GDM1 (cell line): ENCODE measurements at places on chromosomes 5 and 9.

DNA sequence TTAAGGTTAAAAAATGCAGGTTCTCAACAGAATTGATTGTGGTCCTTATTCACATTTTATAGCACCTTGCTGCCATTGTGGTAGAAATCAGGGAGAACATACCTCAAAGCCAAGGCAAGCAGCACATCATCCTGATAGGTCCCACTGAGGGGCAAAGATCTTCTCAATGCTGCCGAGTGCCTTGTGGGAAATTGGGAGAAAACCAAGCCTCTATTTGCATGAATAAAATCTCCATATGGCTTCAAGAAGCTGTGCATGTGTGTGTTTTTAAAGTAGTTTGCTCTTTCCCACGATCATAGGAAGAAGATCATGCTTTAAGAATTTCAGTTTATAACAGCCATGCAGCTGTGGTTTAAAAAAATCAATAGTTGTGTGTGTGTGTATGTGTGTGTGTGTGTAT lies 216.9 kb upstream of the FBXL7 start:
- no peak for DNase-seq

DNA sequence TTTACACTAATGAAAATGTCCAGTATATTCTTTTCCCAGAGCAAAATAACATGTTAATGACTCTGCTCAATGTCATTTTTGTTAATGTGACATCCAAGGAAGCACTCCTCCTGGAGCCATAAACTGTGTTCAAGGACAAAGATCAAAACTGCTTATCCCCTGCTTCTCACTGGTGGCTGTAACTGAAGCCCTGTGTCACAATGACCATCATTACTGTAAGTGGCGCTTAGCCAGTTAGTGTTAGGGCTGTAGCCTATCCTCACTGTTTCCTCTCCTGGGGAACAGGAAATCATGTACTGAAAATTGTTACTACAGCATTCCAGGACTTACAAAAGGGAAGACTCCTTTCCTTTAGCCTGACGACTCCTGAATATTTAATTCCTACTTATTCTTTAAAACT lies 71.7 kb upstream of the COX7C start:
- DNase-seq = no peak

GRCh38 chr5:16901021-16901644 lies 35.0 kb downstream of the MYO10 start:
- DNase-seq = no peak

GRCh38 chr5:17808566-17808965 lies 174.3 kb downstream of the TAF11L14 start:
- no peak for DNase-seq

- DNase-seq = no peak
These were observed 119.5 kb downstream of the TRPM3 start for GRCh38 chr9:71001780-71002386.

- no peak for DNase-seq
These were observed 193.7 kb downstream of the CACNA1B start for GRCh38 chr9:138071292-138071691.

DNA sequence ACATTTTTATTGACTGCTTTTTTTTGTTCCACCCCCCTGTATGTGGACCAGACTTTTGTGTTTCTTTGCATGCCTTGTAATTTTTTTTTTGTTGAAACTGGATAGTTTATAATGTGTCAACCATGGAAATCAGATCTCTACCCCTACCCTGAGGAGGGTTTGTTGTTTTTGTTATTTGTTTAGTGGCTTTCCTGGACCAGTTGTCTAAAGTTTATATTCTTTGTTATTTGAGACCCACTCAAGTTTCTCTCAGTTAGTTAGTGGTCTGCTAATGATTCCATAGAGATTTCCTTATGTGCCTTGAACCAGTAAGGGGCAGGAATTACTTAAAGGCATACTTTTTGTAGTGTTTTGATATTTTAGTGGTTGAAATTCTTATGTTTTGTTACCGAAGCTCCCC lies 41.1 kb downstream of the GCNT1 start:
- no peak for DNase-seq

DNA sequence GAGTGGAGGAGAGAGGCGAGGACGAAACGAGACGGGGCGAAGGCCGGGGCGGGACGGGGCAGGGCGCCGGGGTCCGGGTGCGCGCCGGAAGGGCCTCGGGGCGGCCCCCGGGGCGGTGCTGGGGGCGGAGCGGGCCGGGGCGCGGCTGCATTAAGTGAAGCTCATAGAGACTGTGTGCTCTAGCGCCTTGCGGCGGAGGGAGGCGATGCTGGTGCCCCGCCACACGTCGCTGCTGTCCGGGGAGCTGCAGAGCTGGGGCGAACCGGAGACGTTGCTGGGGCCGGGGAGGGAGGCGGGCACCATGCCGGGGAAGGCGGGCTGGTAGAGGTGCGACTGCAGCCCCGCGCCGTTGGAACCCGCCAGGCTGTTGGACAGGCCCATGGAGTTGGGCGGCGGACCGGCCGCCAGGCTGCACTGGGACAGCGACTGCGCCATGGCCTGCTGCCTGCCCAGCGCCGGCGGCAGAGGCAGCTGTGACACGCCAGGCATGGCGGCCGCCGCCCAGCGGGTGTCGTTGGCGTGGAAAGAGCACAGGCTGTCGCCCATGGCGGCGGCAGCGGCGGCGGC lies 8.3 kb downstream of the OTP start:
- peak; percentile 58 for DNase-seq

DNA sequence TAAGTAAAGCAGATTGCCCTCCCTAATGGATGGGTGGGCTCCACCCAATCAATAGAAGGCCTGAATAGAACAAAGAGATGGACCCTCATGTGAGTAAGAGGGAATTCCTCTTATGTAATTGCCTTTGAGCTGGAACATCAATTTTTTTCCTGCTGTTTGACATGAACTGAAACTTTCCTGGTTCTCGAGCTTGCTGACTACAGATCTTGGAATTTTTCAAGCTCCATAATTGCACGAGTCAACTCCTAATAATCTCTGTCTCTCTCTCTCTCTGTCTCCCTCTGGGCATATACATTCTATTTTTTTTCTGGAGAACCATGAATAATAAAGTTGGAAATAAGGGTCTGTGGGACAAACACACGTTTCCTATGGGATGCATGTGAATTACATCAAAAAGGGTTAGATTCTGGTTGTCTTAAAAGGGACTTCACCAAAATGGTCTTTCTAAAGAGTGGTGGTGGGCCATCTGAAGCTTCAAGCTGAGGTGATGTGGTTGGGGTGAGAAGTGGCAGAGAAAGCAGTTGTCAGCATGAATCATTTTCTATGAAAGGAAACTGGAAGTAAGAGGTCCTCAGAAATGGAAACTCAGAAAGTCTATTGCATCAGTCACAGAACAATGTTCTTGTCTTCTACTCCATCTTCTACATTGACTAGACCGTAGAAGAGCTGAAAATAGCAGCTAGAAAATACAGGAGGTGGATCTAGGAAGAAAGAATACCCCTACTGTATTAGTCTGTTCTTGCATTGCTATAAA lies 47.0 kb upstream of the HOMER1 start:
- no peak for DNase-seq

- no peak for DNase-seq
These were observed 148.5 kb downstream of the ISOC1 start for GRCh38 chr5:129243039-129243438.

DNA sequence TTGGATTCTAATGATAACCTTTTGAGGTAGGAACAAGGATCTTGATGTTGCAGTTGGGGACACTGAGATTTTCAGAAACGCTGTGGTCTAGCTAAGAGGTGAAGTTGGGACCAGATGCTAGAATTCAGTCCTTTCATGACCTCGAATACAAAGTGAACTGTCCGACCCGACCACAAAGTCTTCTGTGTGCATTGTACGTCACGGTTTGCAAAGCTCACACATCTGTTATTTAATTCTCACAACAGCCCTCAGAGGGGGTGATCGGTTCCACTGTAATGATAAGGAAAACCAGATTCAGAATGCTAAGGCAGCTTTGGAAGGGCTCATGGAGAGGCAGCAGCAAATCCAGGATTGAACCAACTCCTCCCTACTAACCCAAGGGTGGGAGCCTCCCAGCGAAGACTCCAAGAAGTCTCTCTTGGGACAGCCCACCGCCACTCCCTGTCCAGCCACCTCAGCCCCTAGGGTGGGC lies 16.6 kb upstream of the KIF12 start:
- DNase-seq = no peak

GRCh38 chr5:83095957-83096539 lies 18.7 kb downstream of the XRCC4 start:
- DNase-seq = no peak

GRCh38 chr5:167489202-167489601 lies 802.2 kb upstream of the WWC1 start:
- DNase-seq = no peak

DNA sequence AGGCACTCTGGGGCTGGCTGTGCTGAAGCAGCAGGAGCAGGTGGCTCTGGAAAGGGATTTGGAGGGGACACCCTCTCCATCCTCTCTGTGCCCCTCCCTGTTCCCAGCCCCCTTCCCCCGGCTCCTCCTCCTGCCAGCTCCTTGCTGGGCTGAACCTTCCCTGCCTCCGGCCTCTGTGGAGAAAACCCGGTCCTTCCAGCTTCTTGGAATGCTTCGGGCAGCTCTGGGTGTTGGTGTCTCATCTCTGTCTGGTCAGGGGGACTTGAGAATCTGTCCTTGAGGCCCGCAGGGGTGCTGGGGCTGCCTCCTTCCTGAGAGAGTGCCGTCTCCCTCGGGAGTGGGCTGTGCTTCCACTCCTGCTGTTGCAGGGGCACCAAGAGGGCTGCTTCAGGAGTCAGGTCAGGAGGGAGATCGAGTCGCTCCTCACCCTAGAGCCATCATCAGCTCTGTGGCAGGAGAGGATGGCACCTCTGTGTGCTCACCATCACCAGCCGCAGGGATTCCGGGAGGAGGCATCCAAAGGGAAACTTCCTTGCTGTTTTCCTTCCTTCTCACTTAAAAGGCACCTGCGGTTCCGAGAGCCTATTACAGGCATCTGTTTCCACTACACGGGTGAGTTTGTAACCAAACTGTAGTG lies 30.6 kb downstream of the NDUFS6 start:
- no peak for DNase-seq

DNA sequence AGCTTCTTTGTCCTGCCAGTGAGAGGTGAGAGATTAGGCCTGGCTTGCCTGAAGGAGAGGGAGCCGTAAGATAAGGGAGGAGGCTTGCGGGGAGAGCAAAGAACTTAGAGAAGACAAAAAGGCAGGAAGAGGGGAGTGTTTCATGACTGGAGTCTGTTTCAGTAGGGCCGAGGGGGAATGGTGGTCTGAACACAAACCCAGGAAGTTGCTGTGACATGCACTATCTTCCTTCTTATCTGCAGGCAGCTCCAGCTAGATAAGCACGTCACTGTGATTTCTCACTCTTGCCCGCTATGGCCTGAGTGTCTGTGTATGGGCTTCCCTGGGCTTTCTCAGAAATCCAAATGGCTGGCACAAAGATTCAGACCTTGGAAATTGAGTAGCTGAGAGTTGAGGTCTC lies 307.5 kb upstream of the CLINT1 start:
- DNase-seq = no peak

DNA sequence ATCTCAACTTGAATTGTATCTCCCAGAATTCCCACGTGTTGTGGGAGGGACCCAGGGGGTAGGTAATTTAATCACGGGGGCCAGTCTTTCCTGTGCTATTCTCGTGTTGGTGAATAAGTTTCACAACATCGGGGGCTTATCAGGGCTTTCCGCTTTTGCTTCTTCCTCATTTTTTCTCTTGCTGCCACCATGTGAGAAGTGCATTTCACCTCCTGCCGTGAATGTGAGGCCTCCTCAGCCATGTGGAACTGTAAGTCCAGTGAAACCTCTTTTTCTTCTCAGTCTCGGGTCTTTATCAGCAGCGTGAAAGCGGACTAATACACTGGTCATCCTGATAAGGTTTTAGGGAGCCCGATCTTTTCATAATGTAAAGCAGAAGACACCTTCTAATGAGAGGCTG lies 687.0 kb upstream of the FTMT start:
- DNase-seq = peak; percentile 29

DNA sequence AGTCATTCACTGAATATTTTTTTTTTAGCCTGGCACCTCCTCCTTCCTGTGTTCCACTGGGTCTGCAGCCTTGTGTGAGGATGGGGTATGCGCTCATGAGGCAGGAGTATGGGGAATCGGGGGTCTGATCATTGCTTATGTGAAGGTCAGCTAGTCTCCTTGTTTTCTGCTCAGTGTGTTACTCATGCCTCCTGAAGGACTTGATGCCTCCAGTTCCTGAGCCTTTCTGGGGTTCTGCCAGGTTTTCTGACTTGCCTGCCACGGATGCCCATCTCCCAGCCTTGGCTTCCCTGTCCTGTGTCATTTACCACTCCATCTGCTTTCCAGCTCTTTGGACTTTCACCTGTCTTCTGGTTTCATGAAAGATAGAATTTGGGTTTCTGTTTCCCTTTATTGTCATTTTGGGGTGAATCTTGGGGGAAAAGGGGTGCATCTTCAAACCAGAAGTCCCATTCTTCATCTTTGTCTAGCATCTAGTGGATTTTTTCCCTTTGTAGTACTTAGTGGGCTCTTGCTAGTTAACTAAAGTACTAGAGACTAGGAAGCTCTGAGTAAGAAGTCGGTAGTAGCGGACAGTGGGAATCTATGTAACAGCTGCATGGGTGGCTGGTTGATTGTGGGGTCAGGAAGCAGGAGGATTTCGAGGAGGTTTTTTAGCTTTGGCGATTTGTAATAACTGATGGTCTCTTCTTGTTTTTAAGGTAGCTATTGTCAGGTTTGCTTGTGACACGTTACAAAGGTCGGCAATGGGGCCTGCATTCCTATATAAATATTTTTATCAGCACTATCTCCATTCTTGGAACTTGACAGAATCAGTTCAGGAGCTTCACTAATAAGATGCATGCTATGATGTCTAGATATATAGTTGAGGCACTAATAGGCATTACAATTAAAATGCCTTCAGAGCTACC lies 8.2 kb downstream of the OTULIN start:
- DNase-seq = no peak

DNA sequence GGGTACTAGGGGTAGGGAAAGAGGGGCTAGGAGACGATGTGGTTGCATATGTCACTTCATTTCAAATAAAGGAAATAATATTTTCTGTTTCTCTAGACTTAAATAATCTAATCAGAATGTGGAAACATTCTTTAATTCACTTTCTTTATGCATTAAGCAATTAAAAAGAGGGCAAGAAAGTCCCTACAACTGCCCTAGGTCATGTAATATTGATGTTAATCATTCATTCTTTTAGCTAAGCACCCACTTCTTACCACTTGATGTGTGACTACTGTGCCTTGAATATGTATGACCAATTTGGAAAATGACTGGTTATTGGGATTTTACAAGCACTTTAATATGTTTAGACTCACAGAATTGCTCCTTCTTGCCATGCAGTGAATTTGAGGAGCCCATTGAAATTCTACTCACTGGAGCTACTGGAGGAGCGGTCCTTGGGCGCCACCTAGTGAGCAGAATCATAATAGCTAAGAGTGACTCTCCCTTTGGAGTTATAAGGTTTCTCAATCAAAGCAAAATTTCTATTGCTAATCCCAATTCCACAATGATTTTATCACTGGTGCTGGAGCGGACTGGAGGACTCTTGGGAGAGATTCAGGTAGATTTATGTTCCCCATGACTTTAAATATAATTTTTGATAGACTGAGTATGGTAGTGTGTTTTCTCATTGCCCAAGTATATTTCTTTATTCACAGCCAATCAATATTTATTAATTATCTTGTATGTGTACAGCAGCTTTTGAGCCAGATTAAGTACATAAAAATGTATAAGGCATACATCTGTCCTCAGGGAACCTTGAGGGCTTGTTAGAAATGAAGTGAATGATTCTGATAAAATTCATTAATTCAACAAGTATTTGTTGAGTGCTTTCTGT lies 225.1 kb downstream of the ADGRV1 start:
- DNase-seq = peak; percentile 43

- DNase-seq = no peak
These were observed 3.5 kb downstream of the RASEF start for GRCh38 chr9:83059417-83059816.
